Stimulated activated CD4-positive, alpha-beta T cell treated with anti-CD3 and anti-CD28 coated beads, Interleukin-4, amount 100 ng/mL, for 4 hours (primary cell): ENCODE measurements at places on chromosomes 1 and 21.
A peak's percentile ranks its signal among the peaks of the same experiment; 100 is the strongest.

- DNase-seq = no peak
These were observed 18.2 kb upstream of the PADI2 start for GRCh38 chr1:17137441-17137840.

DNA sequence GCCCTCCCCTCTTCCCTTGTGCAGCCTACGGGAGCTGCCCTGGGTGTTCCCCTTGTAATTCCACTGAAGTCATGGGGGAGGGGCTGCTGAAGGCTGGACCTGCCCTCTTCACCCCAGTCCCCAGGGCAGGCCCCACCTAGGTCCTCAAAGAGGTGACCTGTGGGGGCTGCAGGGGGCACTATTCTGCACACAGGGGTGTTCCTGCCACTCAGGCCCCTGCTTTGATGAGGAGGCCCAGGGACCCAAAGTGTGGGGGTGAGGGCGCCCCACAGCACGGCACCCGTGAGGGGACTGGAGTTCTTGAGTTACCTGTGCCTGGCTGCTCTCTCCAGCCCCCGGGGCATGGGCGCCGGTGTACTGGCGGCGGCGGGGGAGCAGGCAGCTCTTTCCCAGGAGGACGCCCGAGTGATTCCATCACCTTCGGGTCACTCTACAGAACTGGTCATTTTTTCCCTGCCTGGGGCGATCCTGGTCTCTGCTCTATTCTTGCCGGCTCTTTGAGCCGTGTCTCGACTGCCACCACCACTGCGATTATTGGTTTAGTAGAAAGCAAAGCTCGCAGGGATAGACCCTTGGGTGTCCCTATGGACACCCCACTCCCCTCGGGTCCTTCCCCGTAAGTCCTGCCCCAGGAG lies 6.9 kb upstream of the PRDM16 start:
- no peak for DNase-seq

- DNase-seq = no peak
These were observed 365.2 kb downstream of the DSCAM start for GRCh38 chr21:40481764-40482163.

- DNase-seq = no peak
These were observed 18.9 kb upstream of the IPP start for GRCh38 chr1:45769261-45769932.

DNA sequence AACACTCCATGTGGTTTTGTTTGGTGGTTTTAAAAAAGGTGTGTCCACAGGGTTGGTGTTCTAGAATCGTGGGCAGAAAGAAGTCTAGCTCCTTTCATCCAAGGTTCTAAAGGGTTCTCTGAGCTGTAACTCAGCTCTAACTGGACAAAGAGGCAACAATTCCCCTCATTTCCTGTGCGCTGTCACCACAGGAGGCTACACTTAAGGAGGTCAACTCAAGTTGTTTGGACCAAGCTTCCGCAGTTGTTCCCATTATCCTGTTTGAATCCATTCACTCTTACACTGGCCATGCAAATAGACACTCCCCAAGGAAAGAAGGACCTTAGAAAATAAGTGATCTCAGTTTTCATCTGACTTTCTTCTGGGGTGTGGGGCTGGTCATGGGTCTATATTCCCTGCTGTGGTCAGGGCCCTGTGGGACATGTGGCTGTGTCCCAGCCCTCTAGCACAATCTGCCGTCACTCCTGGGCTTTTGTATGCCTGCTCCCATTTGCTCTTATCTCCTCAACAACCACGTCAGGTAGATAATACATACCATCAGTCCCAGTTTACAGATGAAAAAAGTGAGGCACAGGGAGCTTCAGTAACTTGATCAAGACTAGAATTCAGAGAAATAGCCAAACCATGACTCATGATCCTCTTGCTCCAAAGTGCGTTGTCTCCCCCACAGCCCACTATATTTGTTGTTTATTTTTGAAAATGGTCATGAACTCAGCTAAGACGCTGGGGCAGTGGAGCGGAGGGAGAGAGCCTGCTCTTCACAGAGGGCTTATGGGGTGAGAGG lies 103.6 kb downstream of the RHOU start:
- no peak for DNase-seq

DNA sequence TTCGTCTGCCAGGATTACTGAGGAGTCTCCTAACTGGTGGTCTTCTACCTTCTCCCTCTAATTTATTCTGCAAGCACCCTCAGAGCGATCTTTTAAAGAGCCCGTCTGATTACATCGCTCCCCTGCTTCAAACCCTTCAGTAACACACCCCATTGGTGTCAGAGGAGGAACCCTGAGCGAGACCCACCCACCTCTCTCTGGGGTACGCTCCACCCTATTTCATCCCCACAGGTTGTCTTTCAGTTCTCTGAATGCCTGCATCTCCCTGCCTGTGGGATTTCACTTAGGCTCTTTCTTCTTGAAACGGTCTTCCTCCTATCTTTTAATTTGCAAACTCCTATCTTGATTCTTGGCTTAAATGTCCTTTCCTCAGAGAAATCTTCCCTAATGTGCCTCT lies 39.4 kb downstream of the C1orf21 start:
- DNase-seq = no peak

- no peak for DNase-seq
These were observed 111.5 kb downstream of the PDE9A start for GRCh38 chr21:42764883-42765282.

- DNase-seq = no peak
These were observed 53.3 kb downstream of the TEX35 start for GRCh38 chr1:178566187-178566586.

- no peak for DNase-seq
These were observed 6.3 kb downstream of the MCL1 start for GRCh38 chr1:150572918-150573647.

- DNase-seq = no peak
These were observed 48.2 kb downstream of the DDX20 start for GRCh38 chr1:111803951-111804350.

GRCh38 chr1:3817138-3817740 lies 20.9 kb upstream of the LRRC47 start:
- DNase-seq = no peak

DNA sequence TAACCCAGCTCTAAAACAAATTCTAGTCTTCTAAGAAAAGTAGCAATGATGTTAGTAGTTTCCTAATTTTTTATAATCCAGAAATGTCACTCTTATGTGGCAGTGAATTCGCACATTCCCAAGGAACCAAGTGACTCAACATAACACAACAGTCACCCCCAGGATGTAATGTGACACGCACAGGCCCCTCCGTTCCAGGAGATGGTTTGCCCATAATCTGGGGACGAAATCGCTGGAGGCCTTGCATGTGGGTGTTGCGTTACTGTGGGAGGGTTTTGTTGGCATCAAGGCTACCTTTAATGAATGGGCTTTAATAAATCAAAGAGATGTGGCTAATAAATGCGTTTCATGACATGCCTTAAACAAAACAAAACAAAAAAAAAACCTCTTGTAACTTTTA lies 50.9 kb downstream of the EVA1C start:
- no peak for DNase-seq

- DNase-seq = no peak
These were observed 15.9 kb downstream of the INKA2 start for GRCh38 chr1:111723091-111723806.

DNA sequence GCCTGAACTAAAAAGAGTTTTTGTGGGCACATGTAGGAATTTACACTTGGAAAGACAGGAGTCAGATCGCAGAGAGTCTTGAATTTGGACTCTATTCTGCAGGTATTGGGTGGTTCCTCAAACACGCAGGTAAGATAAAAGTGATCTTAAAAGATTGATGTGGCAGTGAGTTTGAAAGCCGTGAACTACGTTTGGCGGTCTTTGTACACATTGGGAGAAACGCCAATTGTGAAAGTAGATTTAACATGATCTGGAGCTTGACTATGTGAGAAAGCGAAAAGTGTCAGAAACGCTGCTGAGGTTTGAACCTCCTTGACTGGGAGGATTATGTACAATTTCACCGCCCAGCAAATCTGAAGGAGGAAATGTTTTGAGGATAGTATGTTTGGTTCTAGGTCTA lies 1.5 kb upstream of the PPP2R5A start:
- no peak for DNase-seq

DNA sequence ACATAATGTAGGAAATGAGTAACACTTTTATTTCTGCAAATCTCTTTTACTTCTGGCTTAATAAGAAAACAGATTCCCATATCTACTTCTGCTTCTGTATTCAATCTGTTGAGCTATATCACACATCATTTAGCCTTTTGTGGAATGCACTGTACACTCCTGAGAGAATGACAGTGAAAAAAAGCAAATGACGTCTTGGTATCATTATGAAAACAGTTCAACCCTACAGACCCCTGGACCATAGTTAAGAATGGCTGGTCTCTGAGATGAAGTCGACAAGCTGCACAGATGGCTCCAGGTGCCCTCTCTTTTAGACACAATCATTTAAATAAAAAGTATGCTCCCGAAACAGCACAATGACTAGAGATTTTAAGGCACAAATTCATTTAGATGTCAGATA lies 247.0 kb downstream of the RERE start:
- DNase-seq = no peak

DNA sequence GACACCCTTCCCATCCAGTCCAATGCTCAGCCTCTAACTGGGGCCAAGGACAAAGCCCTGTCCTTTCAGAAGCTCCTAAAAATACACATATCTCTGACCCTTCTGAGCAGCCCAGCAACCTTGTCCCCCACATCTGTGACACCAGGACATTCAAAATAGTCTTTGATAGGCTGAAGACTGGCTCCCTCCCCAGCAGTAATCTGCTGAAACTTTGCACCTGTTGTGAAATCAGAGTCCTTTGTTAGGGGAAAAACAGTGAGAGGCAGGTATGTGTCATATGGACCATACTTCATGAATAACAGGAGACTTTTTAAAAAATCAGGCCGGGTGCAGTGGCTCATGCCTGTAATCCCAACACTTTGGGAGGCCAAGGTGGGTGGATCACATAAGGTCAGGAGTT lies 82.4 kb upstream of the VAMP3 start:
- DNase-seq = no peak

DNA sequence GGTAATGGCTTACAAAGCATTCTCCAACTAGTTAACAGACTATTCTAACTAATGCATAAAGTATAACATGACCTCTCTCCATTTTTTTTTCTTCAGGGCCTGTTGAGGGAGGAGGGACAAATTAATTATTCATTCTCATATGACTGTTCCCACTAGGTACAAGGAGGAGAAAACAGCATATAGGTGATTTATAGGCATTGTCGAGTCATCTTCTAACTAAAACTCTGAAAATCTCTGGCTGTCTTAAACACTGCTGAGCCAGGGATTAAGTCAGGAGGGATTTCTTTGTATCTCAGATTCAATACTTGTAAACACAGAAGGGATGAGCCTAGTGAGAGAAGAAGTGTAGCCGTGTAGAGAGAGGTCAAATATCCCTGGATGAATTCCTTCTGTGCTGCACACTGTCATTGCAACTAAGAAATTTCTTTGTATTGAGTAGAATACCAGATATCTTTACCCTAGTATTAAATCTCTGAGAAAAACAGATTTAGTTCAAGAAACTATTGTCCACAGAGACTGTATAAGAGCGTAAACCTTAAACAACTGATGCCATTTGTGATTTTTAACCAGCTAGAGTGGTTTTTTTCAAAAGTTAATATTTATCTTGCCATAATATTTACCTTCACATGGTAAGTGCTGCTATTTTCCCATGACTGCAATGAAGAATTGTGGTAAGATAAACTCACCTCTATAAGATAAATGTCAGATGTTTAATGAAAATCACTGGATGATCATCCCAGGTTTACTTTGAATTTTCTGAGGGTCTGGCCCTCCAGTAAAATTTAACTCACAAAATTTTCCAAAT lies 465.3 kb downstream of the RWDD3 start:
- DNase-seq = no peak

DNA sequence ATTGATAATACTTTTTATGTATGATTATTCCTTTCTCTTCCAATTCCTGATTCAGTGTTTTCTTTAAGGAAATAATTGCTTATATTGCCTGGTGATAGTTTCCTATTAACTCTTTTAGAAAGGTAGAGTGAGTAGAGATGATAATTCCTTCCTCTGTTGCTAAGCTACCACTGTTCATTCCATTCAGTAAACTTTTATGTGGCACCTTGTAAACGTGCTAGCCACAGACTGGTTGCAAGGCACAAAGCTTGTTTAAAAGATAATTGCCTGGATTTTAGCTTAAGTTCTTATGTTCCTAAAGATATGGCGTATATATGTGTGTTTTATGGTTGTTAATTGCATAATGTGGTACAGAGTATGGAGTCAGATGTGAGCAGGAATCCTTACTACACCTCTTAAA lies 3.2 kb downstream of the ZFYVE9 start:
- no peak for DNase-seq

- no peak for DNase-seq
These were observed 1.3 kb downstream of the ADAMTS1 start for GRCh38 chr21:26843933-26844257.

GRCh38 chr1:118739501-118739900 lies 248.6 kb downstream of the TBX15 start:
- DNase-seq = no peak

- DNase-seq = no peak
These were observed 20.4 kb upstream of the TMEM52 start for GRCh38 chr1:1939296-1940122.

DNA sequence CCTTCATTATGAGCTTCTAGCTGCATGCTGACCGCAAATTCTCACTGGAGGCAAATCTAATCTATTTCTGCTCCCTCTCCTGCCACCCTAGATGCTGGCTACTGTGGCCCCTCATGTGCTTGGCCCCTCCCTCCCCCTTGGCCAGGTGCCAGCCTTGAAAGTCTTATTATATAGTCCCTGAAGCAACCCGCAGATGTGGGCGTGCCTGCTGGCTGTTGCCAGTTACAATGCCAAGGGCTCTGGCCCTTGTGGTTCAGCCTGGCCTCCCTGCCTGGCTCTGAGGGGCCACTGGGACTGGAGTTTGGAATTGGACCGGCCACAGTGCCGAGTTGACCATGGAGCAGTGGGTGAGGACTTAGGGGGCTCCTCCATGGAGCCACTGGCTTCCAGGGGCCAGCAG lies 78.9 kb upstream of the ACTRT2 start:
- DNase-seq = no peak

GRCh38 chr1:114250683-114251572 lies 97.3 kb upstream of the SYT6 start:
- no peak for DNase-seq

DNA sequence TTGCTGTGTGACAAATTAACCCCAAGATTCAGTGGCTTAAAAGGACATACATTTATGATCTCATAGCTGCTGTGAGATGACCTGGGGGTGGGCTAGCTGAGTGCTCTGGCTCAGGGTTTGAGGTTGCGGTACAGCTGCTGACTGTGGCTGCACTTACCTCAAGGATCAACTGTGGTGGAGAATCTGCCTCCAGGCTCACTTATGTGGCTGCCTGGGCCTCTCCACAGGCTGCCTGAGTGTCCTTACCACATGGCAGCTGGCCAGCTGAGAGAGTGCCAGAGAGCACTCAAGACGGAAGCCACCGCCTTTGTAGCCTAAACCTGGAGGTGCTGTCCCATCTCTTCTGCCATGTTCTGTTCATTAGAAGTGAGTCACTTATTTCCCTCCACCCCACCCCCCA lies 5.7 kb downstream of the LRRC71 start:
- DNase-seq = no peak

GRCh38 chr1:100924212-100924611 lies 28.3 kb downstream of the SLC30A7 start:
- peak; percentile 46 for DNase-seq
